Stimulated activated CD8-positive, alpha-beta memory T cell treated with anti-CD3 and anti-CD28 coated beads, Interleukin-4, amount 100 ng/mL, for 4 hours (primary cell): ENCODE measurements at places on chromosomes 4 and X.

DNA sequence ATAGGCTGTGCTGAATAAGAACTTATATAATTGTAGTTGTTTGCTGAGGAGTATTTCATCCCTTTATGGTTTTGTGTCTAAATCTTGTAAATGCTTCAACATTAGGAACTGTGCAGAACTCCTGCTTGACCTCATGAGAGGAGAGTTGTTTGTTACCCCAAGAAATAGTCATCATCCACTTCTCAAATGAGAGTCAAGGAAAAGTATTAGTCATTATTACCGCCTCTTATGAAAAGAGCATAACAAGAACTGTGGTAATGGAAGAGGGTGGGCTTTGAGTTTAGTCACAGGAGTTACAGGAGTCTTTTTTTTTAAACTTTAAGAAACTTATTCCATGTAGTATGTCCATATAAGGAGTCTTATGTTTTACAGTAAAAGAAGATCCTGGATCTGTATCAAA, 132.9 kb downstream of the RAP1GDS1 start:
- no peak for DNase-seq

DNA sequence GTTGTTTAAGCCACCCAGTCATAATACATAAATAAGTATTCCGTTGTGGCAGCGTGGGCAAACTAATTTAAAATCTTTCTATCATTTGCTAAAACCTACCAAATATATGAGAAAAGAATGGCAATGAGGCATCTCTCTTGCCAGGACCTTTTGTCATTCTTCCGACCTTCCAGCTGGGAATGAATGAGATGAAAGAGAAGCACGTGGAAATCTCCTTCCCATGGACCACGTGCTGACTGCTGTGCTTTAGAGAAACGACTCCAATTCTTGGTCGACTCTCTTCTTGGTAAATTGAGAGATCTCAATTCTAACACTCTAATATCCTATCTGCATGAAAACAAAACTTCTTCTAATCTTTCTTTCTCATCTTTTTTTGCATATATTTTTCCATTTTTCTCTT, 116.5 kb downstream of the COL25A1 start:
- DNase-seq: no peak

DNA sequence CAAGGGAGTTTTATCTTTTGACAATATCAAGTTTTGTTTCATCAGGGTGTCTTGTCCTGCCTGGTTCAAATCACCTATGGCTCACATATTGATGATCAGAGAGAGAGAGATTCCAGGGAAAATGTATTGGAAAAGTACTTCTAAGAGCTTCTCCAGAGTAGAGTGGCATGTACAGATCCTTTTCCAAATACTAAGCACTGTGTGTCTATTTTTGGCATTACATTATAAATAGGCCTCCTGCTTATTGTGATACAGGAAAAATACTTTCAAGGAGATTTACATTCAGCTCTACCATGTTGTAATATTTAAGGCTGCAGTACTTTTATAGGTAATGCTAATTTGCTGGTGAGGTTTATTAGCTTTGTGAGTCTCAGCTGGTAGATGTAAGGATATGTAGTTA, 100.8 kb downstream of the DCK start:
- DNase-seq: no peak

DNA sequence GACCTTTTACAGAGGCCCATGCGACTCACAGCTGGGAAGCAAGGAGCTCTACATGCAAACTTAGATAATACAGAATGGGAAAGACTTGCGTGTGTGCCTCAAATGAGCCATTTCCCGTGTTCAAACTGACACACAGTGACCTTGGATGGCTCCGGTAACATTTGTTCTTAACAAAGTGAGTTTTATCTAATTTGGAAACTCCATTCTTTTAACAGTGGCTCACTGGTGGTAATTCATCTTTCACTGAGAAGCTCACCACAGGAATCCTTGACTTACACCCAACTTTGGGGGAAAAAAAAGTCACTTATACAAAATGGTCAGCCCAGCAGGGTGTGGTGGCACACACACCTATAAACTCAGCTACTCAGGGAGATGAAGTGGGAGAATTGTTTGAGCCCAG, 190.6 kb downstream of the LDB2 start:
- DNase-seq: no peak

DNA sequence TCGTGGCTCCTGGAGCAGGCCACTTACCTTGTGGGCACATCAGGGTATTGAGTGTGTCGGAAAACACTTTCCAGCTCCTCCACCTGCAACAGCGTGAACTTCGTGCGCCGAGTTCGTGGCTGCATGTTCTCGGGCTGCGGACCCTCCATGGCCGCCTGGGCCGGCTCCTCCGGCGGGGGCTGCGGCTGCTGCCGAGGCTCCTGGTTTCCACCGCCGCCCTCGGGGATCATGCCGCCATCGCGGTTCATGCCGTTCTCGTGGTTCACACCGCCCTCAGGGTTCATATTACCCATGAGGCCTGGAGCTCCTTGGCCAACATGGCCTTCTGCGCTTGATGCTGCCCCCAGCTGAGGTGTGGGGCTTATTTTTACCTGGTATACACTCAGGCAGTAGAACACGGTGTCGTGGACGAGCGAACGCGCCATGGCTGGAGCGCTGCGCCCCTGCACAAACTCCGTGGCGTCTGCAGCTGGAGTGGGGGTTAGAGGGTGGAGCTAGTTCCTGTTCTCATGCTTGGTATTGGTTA, at the start of gene RHOXF1:
Gene RHOXF1 (minus strand): TSS at position 476 of the 526 bp plus-strand sequence. CDS start 51 bp downstream, at position 425.
- DNase-seq: no peak

- no peak for DNase-seq
Observed at GRCh38 chrX:47447607-47448006, 35.4 kb downstream of the ZNF41 start.

- DNase-seq: no peak
Observed at GRCh38 chr4:10082459-10083272, 33.9 kb downstream of the WDR1 start.

DNA sequence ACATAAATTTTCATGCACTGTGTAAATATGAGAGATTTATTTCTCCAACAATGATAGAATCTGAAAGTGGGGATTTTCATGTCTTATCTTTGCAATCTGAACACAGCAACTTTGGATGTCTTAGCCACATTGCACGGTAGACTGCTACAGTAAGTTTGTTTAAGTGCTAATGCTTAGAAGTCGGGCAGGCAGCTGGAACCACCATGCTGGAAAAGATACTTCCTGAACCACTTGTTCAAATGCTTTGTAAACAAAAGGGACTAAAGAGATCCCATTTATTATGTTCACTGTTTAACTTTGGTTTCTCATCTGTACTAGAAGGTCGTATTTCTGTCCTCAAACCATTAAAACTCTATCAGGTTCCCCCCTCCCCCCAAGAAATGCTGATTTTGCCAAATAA, 555.9 kb upstream of the DIPK2B start:
- no peak for DNase-seq

- no peak for DNase-seq
Observed at GRCh38 chrX:43500996-43501694, 155.0 kb upstream of the MAOA start.

GRCh38 chrX:37781081-37781480, 1.2 kb downstream of the CYBB start:
- DNase-seq: no peak

- no peak for DNase-seq
Observed at GRCh38 chr4:145340071-145340675, 141.5 kb upstream of the SMAD1 start.

DNA sequence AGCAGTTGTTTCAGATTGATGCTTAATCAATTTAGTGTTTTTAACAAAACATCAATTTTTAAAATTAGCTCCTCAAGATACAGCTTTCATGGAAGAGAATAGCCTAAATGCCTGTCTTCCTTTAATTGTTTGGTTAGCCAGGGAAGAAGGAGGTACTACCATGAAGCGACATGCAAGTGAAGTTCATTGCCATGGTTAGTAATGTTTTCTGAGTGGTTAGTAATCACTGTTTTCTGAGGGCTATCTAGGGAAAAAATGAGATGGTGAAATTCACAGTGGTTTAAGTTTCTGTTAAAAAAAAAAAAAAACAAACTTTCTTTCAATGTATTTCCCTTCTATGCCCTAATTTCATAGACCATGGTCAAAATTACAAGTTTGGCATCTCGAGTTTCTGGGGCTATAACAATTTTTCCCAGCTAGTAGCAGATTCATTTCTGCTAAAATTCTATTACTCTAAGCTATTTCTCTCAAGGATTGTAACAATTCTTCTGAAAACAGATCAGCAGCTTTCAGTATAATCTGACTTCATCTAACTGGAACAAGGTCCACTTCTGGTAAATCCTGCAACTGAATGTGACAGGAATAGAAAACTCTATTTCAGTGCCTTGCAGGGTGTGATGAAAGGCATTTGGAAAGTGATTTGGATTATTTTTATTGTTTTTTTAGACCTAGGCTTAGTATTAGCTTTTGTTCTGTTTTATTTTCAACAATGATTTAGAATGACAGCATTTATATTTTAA, 157.0 kb downstream of the PCDH18 start:
- no peak for DNase-seq

DNA sequence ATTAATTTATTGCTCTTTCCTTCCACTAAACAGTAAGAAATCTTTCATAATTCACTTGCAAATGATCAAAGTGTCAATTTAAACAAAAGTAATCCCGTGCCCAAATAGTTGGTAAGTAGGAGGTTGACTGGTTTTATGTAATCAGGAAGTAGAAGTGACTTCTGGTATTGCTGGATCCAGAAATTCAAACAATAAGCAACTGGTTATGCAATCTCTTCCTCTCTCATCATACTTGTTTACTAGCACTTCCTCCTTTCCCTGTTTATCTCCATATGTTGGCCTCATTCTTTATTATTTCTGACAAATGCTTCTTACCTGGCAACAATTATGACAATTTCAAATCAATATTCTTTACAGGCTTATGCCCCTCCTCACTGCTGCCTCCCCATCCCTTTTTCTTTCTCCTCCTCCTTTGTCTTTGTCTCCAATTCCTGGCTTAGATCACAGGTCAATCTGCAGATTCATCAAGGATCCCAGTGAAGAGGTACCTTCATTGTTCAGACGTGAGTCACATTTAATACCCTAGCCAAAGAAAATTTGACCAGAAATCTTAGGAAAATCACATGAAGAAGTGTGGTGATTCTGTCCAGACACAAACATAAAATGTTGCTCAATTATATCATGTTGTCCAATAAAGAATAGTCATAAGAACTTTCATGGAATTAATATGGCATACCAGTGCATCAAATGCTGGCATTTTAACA, 323.2 kb upstream of the PCDH7 start:
- DNase-seq: no peak

DNA sequence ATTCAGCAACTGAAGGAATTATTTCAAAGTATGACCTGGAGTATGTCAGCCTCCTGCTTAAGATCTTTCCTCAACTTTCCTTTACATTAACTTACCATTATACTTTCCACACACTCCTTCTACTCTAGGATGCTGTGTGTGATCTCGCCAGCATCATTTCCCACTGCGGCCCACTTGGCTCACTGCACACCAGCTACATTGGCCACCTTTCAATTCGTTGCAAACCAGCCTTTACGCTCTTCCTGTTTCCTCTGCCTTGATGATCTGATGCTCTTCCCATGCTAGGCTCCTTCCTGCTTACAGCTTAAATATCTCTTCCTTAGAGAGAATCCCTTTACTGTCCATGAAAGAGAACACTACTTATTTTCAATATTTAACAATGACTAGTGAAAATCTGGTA, 95.1 kb downstream of the GPM6A start:
- DNase-seq: no peak

GRCh38 chrX:128599632-128600031, 547.4 kb upstream of the ACTRT1 start:
- DNase-seq: no peak

GRCh38 chrX:43525901-43526610, 130.0 kb upstream of the MAOA start:
- DNase-seq: no peak

- DNase-seq: no peak
Observed at GRCh38 chr4:40916880-40917279, 167.1 kb downstream of the NSUN7 start.

GRCh38 chr4:82431831-82432230, 1.4 kb downstream of the ENOPH1 start:
- DNase-seq: no peak

DNA sequence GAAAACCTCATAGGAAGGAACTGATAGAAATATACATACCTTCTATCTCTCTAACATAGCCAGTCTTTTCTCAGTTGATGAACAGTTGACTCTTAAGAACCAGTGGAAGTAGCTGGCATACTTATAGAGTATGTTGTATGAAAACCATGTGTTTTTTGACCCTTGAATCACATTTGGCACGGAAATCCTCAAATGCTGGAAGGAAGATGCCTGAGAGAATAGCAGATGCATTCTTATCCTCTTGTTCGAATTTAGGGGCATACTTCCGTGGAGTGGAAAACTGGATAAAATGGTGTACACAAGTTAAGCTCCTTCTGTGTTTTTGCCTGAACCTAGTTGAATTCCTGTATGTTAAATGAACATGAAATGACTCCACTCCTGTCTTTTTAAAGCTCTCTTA, 145.5 kb downstream of the PCDH7 start:
- no peak for DNase-seq

GRCh38 chr4:77127215-77127614, 29.8 kb upstream of the CCNG2 start:
- DNase-seq: no peak

DNA sequence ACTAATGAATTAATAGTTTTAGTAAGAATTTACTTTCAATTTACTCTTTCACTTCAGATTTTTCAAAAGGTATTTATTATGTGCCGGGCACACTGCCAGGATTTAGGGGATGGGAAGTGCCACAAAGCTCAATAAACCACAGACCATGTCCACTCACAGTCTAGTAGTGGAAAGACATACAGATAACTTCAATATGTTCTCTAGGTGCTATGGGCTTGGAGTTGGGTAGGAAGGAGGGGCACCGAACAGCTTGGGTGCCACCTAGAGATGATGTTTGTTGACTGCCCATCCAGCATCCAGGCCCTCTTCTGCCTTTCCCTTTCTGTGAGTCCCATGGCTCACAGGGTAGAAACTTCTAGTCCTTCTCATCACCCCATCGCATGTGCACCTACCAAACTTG, 17.8 kb downstream of the MFAP3L start:
- no peak for DNase-seq

GRCh38 chrX:47751670-47752069, 85.0 kb upstream of the ZNF81 start:
- no peak for DNase-seq

DNA sequence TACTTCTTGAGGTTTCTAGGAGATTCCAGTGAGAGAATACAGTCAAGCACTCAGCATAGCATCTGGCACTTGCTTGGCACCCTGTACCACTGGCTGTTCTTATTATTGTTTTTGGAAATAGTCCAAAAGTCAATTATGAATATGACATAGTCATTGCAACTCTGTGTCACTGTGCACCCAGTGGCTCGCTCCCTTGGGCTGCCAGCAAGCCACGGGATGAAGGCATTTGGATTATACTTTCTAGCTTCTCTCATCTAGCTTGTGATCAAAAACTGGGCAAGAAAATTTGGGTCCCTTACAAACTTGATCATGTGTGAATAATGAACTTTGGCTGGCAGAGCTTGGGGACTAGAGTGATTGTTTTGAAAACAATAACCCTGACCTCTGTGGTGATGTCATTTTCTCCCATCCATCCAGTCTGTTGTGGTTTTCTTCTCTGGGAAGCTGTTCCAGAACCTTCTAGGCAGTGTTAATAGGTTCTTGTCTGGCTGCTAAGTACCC, 32.7 kb upstream of the LIMCH1 start:
- DNase-seq: no peak

- no peak for DNase-seq
Observed at GRCh38 chr4:2395584-2395983, 22.9 kb downstream of the ZFYVE28 start.

GRCh38 chrX:47992095-47992380, 11.8 kb downstream of the ZNF182 start:
- no peak for DNase-seq

GRCh38 chr4:174307694-174308093, 24.0 kb downstream of the CEP44 start:
- no peak for DNase-seq

- no peak for DNase-seq
Observed at GRCh38 chrX:20414762-20415445, 148.2 kb upstream of the RPS6KA3 start.

GRCh38 chrX:22616867-22617266, 344.2 kb downstream of the CBLL2 start:
- no peak for DNase-seq
